Hepatic stellate cell (primary cell): ENCODE measurements at places on chromosomes 12 and 14.

GRCh38 chr12:104695453-104696148 lies 238.9 kb downstream of the CHST11 start:
- peak; percentile 49 for DNase-seq

DNA sequence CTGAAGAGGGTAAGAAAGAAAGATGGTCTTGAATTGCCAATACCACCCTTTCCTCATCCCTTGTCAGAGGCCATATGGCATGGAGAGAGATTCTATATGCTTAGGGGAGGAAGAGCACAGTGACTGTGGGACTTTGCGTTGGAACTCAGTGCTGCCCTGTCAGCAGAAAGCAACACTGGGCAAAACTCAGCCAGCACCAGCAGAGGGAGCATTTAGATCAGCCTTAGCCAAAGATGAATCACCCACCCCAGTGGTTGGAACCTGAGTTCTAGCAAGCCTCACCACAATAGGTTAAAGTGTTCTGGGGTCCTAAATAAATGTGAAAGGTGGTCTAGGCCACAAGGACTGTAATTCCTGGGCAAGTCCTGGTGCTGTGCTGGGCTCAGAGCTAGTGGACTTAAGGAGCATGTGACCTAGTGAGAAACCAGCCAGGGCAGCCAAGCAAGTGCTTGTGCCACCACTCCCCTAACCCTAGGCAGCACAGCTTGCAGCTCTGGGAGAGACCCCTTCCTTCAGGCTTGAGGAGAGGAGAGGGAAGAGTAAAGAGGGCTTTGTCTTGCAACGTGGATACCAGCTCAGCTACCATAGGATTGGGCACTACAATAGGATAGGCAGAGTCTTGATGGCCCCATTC lies 11.4 kb upstream of the BCAT1 start:
- DNase-seq = peak; percentile 51

- DNase-seq = no peak
These were observed 37.6 kb downstream of the MUCL1 start for GRCh38 chr12:54891717-54892478.

DNA sequence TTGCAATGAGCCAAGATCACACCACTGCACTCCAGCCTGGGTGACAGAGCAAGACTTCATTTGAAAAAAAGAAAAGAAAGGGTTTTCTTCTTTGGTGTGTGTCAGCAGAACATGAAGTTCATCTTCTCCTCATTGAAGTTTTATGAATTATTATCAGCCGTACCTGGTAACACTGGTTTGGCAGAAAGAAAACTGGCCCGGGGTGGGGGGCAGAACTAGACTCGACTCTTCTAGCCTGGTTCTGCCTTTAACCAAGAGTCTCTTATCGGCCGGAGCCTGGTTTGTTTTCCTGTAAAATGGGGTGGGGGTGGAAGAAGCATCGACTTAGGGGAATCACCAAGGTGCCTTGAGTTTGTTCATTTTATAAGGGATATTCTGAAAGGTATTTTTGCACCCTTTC lies 64.1 kb downstream of the TECPR2 start:
- DNase-seq = no peak

GRCh38 chr14:104741803-104742251 lies 11.1 kb upstream of the SIVA1 start:
- no peak for DNase-seq

GRCh38 chr12:95151406-95151805 lies 65.9 kb downstream of the FGD6 start:
- DNase-seq = no peak

DNA sequence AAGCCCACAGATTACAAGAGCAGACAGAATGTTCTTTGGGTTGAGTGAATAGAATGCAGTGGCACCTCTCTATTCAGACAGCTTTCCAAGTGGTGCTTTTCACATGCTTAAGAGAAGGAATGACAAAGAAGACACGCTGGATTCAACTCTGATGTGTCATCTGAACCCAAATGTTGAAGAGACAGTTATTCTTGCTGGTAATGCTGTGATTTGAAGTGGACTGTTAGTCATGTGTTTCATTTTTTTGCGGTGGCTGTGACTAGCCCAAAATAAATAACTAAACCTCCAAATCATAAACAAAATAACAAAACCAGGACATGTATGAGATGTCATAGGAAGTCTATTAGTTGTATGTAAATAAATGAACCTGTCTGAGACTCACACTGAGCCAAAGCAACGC lies 391.8 kb upstream of the PRICKLE1 start:
- DNase-seq = peak; percentile 27

DNA sequence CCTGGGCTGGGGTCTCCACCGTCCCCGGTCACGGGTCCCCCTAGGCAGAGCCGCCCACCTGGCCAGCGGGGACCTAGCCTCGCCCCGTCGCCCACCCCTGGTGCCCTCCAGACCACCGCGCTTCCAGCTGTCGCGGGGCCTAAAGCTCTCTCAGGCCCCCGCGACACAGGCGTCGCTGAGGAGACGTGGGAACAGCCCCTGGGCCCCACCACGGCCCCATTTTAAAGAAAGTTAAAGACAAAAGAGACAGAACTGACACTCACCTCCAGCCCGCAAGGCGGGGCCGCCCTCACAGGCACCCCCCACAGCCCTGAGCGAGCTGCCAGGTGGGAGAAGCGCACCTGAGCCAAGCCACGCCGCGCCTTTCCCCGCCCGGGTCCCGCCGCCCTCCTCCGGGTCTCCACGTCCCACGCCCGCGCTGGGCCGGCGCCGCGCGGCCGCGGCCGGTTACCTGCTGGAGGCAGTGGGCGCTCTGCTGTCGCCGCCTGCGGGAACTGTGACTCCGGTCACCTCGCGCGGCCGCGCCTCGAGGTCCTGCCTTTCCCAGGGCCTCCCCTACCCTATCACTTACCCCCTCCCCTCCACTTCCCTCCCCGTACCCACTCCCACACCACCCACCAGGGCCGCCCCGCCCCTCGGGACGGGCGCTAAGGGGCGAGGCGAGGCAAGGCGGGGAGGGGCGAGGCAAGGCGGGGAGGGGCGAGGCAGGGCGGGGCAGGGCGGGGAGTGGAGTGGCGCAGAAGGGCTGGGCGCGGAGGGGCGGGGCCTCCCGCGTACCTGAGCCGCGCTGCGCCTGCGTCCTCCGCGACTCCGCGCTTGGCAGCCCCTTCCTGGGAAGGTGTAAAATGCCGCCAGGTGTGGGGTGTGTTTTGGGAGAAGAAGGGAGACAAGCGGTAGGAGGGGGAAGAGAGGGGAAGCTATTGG lies 31.2 kb downstream of the TC2N start:
- DNase-seq = no peak

DNA sequence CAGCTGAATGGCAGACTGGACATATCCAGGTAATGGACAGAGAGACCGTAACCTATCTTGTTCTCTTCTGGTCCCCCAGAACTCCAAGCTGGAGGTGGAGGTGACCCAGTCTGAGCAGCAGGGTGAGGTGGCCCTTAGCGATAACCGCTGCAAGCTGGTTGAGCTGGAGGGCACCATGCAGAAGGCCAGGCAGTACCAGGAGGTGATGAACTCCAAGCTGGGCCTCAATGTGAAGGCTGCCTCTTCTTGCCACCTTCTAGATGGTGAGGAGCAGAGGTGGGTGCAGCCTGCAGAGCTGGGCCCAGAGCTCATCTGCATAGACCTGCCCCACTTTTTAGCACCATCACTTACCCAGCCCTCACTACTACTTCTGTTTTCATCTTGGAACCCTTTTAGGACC lies 7.2 kb upstream of the KRT86 start:
- DNase-seq = no peak

GRCh38 chr12:79441534-79441933 lies 249.2 kb downstream of the PAWR start:
- DNase-seq = no peak

DNA sequence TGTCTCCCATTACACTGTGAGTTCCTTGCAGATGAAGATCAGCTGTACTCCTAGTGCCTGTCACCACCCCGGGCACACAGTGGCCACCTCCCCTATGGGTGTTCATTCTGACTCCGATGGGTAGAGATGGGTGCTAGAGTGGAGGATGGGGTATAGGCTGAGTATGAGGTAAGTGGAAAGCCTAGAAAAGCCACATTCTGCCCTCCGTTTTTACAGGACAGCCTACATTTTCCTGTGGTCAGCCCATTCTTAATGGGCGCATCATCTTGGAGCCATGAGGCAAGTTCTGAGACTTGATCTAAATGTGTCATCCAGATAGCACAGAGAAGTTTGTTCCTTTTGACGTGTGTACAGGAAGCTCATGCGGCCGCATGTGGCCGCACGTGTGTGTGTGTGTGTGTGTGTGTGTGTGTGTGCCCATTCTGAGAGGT lies 166.7 kb upstream of the HIF1A start:
- peak; percentile 60 for DNase-seq

DNA sequence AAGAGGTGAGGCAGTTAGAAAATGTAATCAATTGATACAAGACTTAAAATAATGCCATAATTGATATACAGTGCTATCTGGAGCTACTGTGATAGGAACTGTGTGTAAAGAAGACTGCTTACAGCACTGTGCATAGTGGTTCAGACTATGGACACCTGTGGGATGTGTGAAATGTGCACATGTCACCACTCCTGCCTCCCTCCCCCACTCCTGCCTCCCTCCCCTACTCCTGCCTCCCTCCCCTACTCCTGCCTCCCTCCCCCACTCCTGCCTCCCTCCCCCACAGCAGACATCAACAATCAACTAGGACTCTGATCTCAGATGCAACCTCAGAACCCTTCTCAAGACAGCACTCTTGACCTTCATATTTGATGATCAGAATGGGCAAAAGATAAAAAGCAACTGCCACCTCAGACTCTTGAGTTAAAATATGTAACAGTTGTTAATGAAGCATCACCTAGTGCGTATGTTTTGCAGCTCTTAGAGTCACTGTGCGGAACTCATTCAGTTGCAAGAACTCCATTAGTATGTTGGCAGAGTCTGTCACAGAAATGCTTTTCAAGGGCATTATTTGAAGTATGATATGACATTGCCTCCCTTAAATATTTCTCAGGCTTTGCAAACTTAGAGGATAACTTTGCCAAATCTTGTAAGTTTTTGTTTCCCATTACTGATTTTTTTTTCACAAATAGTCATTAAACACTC lies 255.2 kb upstream of the DDHD1 start:
- no peak for DNase-seq

- DNase-seq = no peak
These were observed 93.1 kb upstream of the HIF1A start for GRCh38 chr14:61602003-61602732.

DNA sequence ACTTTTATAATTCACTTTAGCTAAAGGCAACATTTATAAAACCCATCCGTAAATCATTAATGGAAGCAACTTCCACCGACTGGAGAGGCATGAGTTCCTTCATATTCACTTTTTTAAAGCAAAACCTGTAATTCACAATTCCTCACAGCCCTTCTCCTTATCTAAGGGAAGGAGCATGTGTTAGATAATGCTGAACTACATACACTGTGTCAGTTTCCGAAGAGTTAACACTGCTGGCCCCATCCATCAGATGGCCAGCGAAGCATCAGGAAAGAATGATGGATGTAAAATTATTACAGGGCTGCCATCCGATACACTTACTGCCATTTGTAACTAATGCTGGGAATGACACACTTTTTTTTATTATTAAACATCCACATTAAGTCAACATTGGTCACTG lies 392.8 kb downstream of the SOX5 start:
- no peak for DNase-seq

DNA sequence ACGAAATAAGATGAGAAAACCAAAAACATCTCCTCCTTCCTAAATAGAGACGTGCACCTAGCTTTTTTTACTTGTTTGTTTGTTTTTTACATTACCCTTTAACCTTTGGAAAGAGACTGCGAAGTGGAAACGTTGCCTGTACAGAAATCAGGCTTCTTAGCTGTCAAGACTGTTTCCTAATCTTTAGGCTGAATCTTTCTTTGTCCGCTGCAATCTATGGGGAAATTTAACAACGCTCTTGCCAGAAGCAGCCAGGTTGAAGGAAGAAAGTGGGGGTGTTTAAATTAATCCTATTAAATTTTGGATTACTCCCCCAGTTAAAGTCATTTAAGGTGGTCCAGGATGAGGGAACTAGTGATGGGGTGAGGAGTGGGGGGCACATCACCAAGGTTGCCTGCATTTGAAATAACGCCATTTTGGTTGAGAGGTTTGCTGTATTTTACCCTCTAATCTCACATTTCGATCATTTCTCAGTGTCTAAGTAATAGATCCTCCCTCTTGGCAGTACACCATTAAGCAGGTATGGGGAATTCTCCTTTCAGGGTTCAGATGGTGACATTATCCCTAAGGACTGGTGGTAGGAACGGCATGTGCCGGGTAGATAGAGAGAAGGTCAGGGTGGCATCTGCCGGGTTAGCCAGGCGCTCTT lies 2.6 kb downstream of the FLRT2 start:
- DNase-seq = no peak

- no peak for DNase-seq
These were observed 35.5 kb downstream of the SLC5A8 start for GRCh38 chr12:101174541-101174940.

DNA sequence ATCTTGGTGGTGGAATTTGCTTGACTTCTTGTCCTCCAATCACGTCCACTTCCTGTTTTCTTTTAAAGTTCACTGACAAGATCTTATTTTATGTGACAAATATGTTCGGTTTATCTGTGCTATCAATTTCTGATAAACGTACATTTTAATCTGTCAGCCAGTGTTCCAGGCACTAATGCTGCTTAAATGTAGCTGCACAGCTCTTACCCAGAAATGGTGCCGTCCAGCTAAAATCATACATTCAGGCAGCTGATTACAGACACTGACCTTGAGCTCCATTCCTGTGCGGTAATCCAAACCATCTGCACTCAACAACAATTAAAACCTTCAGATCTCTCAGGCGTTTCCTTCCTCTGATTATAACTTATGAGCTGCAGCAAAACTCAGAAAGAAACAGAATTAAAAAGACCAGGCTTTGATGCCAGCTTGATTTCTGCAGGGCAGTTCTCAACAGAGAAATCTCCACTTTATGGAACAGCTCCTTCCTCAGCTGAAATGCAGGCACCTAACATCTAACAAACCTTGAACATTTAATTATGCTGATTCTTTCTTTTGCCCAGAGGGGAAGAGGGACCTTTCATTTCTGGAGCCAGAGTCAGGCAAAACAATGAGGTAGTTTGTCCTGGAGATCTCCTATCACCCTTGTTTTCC lies 26.4 kb upstream of the RASSF3 start:
- no peak for DNase-seq

DNA sequence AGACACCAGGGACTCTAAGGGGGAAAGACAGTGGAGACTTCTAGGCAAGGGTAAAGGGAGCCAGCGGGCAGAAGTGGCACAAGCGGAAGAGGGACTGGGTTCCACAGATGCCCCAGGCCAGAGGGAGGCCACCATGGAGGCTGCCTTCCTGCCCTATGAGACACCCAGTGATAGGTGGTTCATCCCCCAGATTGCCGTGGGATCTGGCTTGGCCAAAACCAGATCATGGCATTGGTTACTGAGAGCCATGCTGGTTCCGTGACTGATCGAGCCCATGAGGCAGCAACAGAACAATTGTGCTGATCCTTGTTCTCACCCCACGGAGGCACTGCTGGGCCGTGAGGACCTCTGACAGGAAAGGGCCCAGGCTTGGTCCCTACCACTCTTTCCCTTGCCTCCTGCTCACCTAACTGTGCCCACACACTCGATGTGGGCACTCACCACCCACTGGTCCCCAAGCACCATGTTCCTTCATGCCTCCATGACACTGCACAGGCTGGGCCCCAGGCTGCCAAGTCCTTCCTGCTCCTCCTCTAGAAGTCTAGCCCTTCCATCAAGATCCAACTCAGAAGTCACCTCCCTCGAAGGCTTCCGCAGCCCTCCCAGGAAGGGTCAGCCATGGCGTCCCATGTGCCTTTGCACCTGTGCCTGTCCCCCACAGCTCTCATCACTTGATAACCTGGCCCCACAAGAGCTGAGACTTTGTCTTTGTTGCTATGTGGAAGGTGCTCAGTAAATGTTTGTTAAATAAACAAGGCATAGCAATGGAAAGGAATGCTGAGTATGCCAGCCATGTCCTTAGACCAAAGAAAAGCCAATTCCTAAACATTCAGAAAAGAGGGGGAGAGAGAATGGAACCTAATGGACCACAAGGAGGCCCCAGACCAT lies 7.3 kb downstream of the KRT79 start:
- DNase-seq = no peak
